ENCODE measurements at places on chromosomes 7 and 10. TPM values are rescaled to one million over a fixed set of nuclear protein-coding genes. Genes with fewer than 3 reads are reported as not detected.

DNA sequence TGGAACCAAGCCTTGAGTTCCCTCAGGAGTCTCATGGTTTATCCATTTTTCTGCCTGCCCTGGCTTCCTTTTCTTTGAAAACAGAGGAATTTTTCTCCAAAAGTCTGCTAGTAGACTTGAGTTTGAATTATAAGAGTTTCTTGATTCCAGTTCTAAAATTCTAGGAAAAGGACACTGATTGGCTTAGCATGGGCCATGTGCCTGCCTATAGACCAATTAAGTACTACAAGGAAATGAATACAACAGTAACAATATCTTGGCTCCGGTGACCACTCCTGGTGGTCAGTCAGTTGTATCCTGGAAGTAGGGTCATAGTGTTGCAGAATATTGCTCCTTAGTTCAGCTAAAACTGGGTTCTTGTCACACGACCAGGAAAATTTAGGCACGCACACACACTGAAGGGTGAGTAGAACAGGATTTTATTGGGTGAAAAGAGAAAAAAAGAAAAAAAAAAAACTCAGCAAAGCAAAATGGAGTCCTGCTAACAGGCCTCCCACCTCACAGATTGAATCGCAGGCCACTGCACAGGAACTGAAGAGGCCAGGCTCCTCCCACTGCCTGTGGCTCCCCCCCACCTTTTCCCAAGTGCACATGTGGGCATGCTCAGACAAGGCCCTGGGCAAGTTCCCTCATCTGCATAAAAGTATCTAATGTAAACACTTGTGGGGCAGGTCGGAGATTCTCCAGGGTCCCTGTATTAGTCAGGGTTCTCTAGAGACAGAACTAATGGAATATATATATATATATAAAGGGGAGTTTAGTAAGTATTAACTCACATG is 155.1 kb downstream of the LYZL1 start:
- no peak for DNase-seq

- DNase-seq = peak; percentile 71
Measured at GRCh38 chr10:788796-789748, 99.6 kb upstream of the DIP2C start.

- DNase-seq = no peak
Measured at GRCh38 chr10:36191009-36191408, 548.9 kb upstream of the FZD8 start.

- no peak for DNase-seq
Measured at GRCh38 chr10:17785276-17785930, 23.7 kb upstream of the MRC1 start.

GRCh38 chr7:117872561-117873309 is 506 bp downstream of the CTTNBP2 start:
- DNase-seq = peak; percentile 54

DNA sequence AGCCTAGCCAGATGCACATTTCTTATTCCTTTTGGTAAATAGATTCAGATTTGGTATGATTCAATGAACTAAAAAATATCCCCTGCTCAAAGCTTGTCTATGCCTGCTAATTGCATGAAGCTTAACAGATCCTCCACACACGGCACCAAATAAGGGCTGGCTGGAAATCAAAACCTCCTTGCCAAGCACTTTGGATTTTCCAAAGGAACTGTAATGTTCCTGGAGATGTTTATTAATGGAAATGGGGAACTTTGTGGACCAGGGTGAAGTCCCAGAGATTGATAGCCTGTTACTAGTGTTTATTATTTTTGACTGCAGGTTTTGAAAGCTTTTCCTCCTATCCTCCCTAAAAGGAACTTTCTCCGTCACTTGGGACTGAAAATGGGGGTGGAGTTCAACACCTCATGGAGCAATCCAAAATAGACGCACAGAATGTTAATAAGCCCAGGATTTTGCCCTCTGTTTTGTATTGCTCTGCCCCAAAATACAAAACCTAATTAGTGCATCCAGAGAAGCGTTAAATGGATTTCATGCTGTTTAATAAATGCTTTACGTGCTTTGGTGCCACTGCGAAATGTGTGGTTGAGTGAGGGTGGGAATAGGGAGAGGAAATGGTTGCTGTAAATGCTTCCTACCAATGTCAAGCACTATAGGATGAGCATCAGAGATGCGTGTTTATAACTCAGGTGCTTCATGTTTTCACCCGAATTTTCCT is 1027.7 kb downstream of the LRMDA start:
- no peak for DNase-seq

DNA sequence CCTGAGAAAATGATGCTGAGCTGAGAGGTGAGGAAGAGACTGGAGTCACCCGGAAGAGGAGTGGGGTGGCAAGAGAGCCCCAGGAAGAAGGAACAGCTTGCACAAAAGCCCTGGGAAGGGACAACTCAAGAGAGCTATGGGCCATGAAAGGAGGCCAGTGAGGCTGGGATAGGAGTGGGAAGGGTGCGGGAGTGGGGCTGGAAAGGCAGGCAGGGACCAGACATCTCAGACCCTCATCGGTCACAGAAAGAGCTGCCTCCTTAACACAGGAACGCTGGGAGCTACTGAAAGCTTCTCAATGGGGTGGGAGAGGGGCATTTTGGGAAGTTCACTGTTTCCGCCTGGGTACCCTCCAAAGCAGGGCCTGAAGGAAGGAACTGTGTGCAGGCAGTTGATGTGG is 122.0 kb upstream of the UNC5B start:
- no peak for DNase-seq

- no peak for DNase-seq
Measured at GRCh38 chr10:20616918-20617810, 279.9 kb downstream of the NEBL start.

GRCh38 chr10:71075759-71076472 is 136.5 kb upstream of the UNC5B start:
- DNase-seq = peak; percentile 67

GRCh38 chr10:11245095-11245479 is 227.4 kb downstream of the CELF2 start:
- no peak for DNase-seq

The PGAM2 gene
- 13.3 TPM for total RNA-seq

The SUPV3L1 gene
- 45.0 TPM for total RNA-seq

The GIMAP6 gene
- total RNA-seq = not detected

The TYW1 gene
- 17.7 TPM for total RNA-seq

Data from glutamatergic neuron (in vitro differentiated cells).